ENCODE measurements at places on chromosomes 1 and 21.

DNA sequence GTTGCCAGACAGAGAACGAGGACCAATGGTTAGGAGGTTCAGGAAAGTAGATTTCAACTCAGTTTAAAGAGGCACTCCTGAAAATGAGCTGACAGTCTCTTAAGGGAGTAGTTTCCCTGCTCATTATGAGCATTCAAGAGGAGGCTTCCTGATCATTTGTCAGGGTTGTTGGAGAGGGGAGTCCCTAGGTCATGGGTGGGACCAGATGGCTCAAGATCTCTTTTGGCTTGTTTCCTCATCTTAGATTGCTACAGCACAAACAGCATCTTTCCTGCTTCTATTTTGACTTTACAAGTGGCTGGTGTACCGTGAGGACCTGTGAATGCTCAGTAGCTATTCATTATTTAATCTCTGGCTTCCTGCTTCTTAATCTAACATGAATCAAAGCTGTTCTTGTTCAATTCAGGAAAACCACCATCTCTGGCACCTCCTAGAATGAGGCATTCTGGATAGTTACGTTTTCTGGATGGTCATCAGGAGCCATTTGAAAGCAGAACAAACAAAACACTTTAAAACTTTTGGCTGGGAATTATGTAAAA is 47.6 kb downstream of the PEX14 start:
- DNase-seq, result no peak

GRCh38 chr1:48916130-48917069 is 139.7 kb upstream of the BEND5 start:
- peak; percentile 27 for DNase-seq

GRCh38 chr1:84672080-84672854 is 18.0 kb downstream of the SSX2IP start:
- no peak for DNase-seq

GRCh38 chr21:31909153-31910073 is 36.6 kb downstream of the HUNK start:
- no peak for DNase-seq

GRCh38 chr21:22900490-22900889 is 1902.3 kb downstream of the NCAM2 start:
- DNase-seq, result no peak

- no peak for DNase-seq
Observed at GRCh38 chr1:228552596-228553176, 65.5 kb downstream of the RNF187 start.

- DNase-seq, result no peak
Observed at GRCh38 chr1:28883242-28883616, 31.1 kb upstream of the EPB41 start.

DNA sequence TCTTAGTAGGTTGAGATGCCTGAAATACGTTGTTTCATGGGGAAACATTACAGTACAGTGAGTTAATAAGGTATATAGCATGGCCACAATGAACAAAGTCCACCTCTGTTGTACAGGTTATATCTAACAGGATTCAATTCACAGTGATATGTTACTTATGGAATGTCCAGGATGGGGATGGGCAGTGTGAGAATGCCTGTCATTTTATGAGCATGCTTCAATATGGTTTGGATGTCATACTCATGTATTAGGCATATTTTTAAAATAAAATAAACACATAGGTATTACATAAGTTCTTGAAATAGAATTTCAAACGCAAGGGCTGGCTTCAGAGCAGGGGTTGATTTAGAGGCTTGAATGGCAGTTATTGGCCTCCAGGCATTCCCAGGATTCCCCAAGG is 6.1 kb upstream of the PHLDA3 start:
- no peak for DNase-seq

GRCh38 chr1:156075162-156075561 is 7.1 kb downstream of the MEX3A start:
- DNase-seq, result no peak

DNA sequence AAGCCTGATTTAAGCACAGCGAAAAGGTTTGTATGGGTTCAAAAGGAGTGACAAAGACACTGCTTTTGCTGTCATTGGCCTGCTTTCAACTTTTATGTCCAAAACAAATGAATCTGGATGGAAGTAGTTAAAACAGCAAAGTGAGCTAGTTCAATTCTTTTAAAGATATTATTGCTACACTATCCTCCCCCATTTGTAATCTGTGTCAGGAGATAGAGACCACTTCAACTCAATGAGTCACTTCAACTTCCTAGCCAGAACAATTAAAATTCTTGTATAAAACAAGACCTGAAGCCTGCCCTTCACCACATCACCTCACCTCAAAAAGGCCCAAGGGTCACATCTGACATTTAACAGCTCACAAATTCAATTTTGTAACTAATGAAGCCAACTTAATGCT is 364.1 kb upstream of the LYPLAL1 start:
- DNase-seq, result no peak

GRCh38 chr1:236348071-236348470 is 46.0 kb upstream of the EDARADD start:
- no peak for DNase-seq

GRCh38 chr1:226425431-226426031 is 17.6 kb upstream of the PARP1 start:
- DNase-seq, result no peak

DNA sequence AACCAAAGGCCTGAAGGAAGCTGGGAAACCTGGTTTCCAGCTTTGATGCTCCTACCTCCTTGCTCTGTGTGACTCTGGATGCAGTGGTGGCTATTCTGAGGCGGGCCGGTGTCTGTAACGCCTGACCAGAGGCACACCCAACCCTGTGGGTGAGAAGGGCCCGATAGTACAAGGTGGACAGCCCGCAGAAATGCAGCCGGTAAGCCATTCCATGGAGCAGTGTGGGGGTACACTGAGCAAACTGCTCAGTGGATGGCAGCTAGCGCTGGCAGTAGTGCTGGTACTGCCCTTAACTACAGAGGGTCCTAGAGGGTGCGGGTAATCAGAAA is 36.0 kb downstream of the AHDC1 start:
- DNase-seq, result no peak

Data from NCI-H1930 (cell line).